Central memory CD8-positive, alpha-beta T cell (primary cell): ENCODE measurements at places on chromosomes 12 and 14.

- no peaks in the 10 kb centered on the region for H3K36me3 ChIP-seq
- H3K4me3 ChIP-seq, result no peak overlapping the region
- no peaks in the 10 kb centered on the region for H3K4me1 ChIP-seq
Measured at GRCh38 chr12:42776396-42776795, 186.8 kb upstream of the PRICKLE1 start.

GRCh38 chr12:63228853-63229252, 77.9 kb upstream of the AVPR1A start:
- no peaks in the 10 kb centered on the region for H3K27me3 ChIP-seq
- H3K4me1 ChIP-seq, result no peaks in the 10 kb centered on the region
- no peak overlapping the region for H3K4me3 ChIP-seq
- no peak overlapping the region for H3K27ac ChIP-seq

GRCh38 chr12:17079251-17079909, 473.4 kb upstream of the LMO3 start:
- no peaks in the 10 kb centered on the region for H3K36me3 ChIP-seq
- no peak overlapping the region for H3K4me3 ChIP-seq
- no peaks in the 10 kb centered on the region for H3K4me1 ChIP-seq
- H3K27ac ChIP-seq, result no peak overlapping the region
- no peak for DNase-seq
- no peaks in the 10 kb centered on the region for H3K27me3 ChIP-seq

DNA sequence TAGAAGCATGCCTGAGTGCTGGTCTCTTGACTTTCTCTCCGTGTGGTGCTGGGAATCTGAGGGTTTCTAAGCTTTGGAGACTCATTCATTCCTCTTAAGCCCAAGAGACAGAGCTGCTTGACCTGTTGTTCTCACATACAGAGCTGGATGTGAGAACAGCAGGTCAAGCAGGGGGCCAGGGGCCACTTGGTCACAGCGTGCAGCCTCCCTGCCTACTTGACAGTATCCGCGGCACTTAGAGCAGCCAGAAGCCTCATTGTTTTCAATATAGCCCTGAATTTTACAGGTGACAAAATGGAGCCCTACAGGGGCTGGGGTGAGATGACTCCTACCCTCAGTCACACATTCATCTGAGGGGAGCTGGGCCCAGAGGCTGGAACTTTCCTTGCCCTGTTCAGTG, 88.9 kb downstream of the ESRRB start:
- H3K4me1 ChIP-seq, result no peaks in the 10 kb centered on the region
- no peak for DNase-seq
- H3K4me3 ChIP-seq, result no peak overlapping the region
- H3K27me3 ChIP-seq, result peaks cover 3% of the 10 kb centered on the region
- H3K36me3 ChIP-seq, result no peaks in the 10 kb centered on the region

- H3K4me3 ChIP-seq, result no peak overlapping the region
- H3K27ac ChIP-seq, result no peak overlapping the region
- peaks cover 44% of the 10 kb centered on the region for H3K27me3 ChIP-seq
- H3K4me1 ChIP-seq, result peaks cover 6% of the 10 kb centered on the region
- DNase-seq, result no peak
Measured at GRCh38 chr12:45464699-45465098, 248.8 kb downstream of the ANO6 start.

DNA sequence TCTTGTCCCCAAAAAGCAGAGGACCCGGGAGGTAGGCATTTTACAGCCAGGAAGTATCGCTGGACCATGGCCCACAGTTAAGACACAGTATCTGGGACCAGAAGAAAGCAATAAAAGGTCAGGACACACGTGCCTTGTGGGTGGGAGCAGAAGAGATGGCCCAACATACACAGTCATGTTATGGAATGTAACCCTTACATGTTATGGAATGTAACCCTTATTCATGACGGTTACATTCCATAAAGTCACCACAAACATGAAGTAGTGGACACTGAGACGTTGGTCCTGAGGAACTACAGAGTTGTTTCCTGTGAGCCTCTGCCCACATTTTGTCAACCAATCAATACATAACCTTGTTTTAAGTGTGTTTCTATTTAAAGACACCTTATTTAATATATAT, 285.6 kb upstream of the FKBP4 start:
- no peak overlapping the region for H3K4me3 ChIP-seq
- no peaks in the 10 kb centered on the region for H3K36me3 ChIP-seq
- no peak for DNase-seq
- peaks cover 9% of the 10 kb centered on the region for H3K27me3 ChIP-seq
- H3K4me1 ChIP-seq, result no peaks in the 10 kb centered on the region

DNA sequence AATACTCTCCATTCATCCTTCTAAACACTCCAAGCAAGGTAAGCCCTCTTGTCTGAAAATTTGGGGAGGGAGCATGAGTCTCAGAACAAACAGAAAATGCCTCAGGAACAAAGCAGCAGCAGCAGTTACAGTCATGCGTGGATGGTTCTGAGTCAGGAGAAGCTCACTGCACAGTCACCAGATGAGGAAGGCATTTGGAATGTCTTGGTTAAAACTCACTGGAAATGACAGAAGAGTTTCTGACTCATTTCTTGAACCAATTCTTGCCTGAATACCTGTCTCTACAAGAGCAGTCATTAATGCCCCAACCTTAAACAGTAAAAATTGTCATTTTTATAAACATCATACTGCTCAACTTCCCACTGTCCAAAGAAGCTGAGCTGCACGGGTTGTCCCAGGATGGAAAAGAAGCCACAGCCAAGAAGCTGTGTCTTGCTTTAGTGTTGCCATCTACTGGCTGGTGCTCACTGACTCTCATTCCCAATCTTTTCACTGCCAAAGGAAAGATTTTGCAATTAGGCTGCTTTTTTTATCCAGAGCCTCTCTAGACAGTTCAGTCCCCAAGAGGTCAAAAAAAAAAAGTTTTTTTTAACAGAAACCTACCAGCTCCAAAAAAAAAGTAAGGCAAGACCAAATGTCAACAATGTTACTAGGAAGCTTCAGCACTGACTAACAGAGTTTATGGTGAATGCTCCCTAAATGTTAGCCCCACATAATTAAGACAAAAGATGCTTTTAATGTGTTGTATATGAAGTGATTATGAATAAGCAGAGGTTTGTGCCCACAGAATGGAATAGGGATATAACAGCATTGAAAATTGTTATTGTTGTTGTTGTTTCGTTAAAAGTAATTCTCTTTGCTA, 40.4 kb downstream of the KICS2 start:
- peaks cover 2% of the 10 kb centered on the region for H3K36me3 ChIP-seq
- H3K27ac ChIP-seq, result no peak overlapping the region
- H3K27me3 ChIP-seq, result no peaks in the 10 kb centered on the region
- H3K4me1 ChIP-seq, result no peaks in the 10 kb centered on the region

GRCh38 chr12:132948146-132949066, 7.7 kb downstream of the ZNF605 start:
- no peak overlapping the region for H3K27ac ChIP-seq
- H3K4me1 ChIP-seq, result peaks cover 5% of the 10 kb centered on the region
- H3K36me3 ChIP-seq, result peaks cover 13% of the 10 kb centered on the region
- H3K4me3 ChIP-seq, result no peak overlapping the region
- no peaks in the 10 kb centered on the region for H3K27me3 ChIP-seq
- no peak for DNase-seq

DNA sequence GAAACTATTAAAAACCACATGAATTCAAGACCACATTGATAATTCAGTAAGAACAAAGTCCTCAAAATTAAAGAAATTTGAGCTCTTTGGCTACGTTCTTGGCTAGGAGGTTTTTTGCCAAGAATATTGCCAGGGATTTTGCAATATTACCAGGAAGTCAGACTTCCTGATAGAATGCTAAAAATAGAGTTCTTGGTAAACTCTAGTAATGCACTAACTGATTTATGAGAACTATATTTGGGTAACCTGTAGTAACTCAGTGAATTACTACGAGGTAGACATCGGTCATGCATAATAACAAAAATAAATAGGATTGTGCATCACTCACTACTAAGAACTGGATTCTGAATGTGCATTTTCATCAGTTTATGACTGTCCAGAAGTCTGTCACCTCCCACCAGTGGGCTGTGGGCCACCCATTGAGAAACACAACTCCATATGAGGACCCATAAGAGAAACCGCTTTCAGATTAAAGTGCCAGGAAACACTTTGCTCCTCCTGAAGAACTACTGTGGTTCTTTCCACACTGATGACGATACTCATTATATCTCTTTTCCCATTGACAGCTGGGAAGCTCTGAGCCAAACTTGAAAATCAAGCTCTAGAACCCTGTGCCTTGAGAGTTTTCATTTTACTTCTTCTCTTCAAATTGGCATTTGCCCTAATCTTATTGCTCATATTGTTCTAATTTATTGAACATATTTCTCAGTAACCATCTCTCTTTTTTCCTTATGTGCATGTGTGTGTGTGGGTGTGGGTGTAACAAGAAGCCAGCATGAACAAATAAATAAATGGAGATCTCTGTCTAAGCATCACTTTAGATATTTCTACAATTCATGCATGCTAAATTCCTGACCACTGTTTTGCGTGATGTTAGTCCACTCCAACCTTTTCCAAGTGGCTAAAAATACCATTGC, 116.6 kb downstream of the BCL11B start:
- peaks cover 4% of the 10 kb centered on the region for H3K36me3 ChIP-seq
- peaks cover 21% of the 10 kb centered on the region for H3K4me1 ChIP-seq
- DNase-seq, result no peak
- H3K27me3 ChIP-seq, result no peaks in the 10 kb centered on the region

DNA sequence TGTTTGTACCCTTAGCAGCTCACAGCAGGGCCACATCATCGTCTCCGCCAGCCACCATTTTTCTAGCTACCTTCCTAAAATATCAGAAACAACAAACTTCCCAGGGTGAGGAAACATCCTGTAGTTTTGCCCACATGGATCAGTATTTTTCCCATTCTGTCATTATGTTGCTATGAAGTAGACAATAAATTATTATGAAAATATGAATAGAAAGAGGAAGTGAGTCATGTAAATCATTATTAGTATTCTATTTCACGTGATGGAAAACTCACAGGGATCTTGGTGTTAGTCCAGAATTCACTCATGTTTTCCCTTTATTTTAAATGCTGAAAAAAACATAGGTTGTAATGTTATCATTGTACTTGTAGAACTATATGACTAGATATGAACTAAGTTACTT, 319.4 kb downstream of the SYT1 start:
- no peak overlapping the region for H3K4me3 ChIP-seq
- H3K27me3 ChIP-seq, result no peaks in the 10 kb centered on the region
- H3K4me1 ChIP-seq, result no peaks in the 10 kb centered on the region
- no peak overlapping the region for H3K27ac ChIP-seq

GRCh38 chr12:91893476-91893875, 252.2 kb downstream of the BTG1 start:
- peaks cover 11% of the 10 kb centered on the region for H3K4me1 ChIP-seq
- DNase-seq, result no peak
- no peak overlapping the region for H3K4me3 ChIP-seq
- no peaks in the 10 kb centered on the region for H3K27me3 ChIP-seq
- no peaks in the 10 kb centered on the region for H3K36me3 ChIP-seq

DNA sequence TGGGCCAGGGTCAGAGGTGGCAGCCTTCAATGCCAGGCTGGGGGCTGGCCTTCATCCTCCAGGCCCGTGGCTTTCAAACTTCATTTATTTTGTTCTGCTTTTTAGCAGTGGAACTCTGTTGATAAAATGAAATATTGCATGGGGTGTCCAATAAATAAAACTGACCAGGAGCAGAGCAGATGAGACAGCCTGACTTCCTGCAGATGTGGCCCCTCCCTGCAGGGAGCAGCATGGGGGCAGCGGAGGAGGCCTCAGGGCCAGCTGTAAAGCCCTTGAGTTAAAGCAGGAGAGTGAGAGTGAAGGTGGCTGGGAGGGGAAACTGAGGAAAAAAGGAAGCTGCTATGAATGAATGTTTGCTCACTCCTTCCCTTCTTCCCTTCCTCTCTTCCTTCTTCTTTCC, 120.3 kb downstream of the RPAP3 start:
- peaks cover 51% of the 10 kb centered on the region for H3K27me3 ChIP-seq
- no peak overlapping the region for H3K27ac ChIP-seq
- H3K4me3 ChIP-seq, result no peak overlapping the region

DNA sequence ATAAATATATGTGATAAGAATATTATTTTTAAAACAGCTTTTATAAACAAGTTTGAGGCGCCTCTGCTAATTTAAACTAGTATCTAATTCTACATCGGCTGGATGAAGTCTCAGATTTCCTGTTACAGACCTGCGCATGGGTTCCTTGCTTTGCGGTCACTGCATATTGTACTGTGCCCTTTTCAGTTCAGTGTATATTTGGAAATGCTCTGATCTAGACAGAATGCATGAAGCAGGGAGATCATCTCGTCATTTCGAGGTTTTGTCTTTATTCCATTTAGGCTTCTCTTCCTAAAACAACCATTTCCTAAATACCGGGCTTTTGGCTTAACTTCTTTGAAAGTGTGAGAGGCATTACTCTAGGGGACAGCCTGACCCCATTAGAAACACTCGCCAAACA, 25.6 kb downstream of the CRACR2A start:
- peak overlapping the region; percentile 81 for H3K27ac ChIP-seq
- H3K27me3 ChIP-seq, result no peaks in the 10 kb centered on the region
- no peak for DNase-seq
- H3K36me3 ChIP-seq, result peaks cover 22% of the 10 kb centered on the region
- H3K4me1 ChIP-seq, result peaks cover 37% of the 10 kb centered on the region
- H3K4me3 ChIP-seq, result no peak overlapping the region

GRCh38 chr12:99455350-99456035, 192.1 kb upstream of the GARIN6 start:
- peaks cover 1% of the 10 kb centered on the region for H3K36me3 ChIP-seq
- no peaks in the 10 kb centered on the region for H3K27me3 ChIP-seq
- H3K27ac ChIP-seq, result no peak overlapping the region
- H3K4me3 ChIP-seq, result no peak overlapping the region
- no peak for DNase-seq

- no peaks in the 10 kb centered on the region for H3K36me3 ChIP-seq
- H3K4me1 ChIP-seq, result no peaks in the 10 kb centered on the region
Measured at GRCh38 chr14:33809396-33809981, 141.4 kb downstream of the EGLN3 start.

GRCh38 chr14:67738740-67739504, 37.2 kb downstream of the RDH12 start:
- no peaks in the 10 kb centered on the region for H3K4me1 ChIP-seq
- no peak for DNase-seq
- H3K27ac ChIP-seq, result no peak overlapping the region
- H3K27me3 ChIP-seq, result peaks cover 8% of the 10 kb centered on the region
- no peak overlapping the region for H3K4me3 ChIP-seq

- H3K27ac ChIP-seq, result peak overlapping the region; percentile 97
- peaks cover 55% of the 10 kb centered on the region for H3K36me3 ChIP-seq
- no peaks in the 10 kb centered on the region for H3K27me3 ChIP-seq
Measured at GRCh38 chr12:9651265-9651729, 18.2 kb upstream of the CLEC2D start.

GRCh38 chr12:11689591-11690186, 40.2 kb downstream of the ETV6 start:
- no peak overlapping the region for H3K27ac ChIP-seq
- no peak overlapping the region for H3K4me3 ChIP-seq
- no peak for DNase-seq
- peaks cover 42% of the 10 kb centered on the region for H3K4me1 ChIP-seq
- no peaks in the 10 kb centered on the region for H3K27me3 ChIP-seq
- H3K36me3 ChIP-seq, result no peaks in the 10 kb centered on the region

GRCh38 chr12:3882896-3883564, 9.8 kb upstream of the PARP11 start:
- H3K36me3 ChIP-seq, result no peaks in the 10 kb centered on the region
- peaks cover 13% of the 10 kb centered on the region for H3K4me1 ChIP-seq
- DNase-seq, result no peak
- H3K27me3 ChIP-seq, result no peaks in the 10 kb centered on the region
- no peak overlapping the region for H3K4me3 ChIP-seq
